HuH-7.5 (cell line): ENCODE measurements at places on chromosomes 13 and 19.
A peak's percentile ranks its signal among the peaks of the same experiment; 100 is the strongest.

GRCh38 chr19:41792513-41793413, 3.6 kb upstream of the CEACAM3 start:
- DNase-seq, result peak; percentile 40

GRCh38 chr13:21723807-21724505, 53.1 kb downstream of the FGF9 start:
- DNase-seq, result no peak

DNA sequence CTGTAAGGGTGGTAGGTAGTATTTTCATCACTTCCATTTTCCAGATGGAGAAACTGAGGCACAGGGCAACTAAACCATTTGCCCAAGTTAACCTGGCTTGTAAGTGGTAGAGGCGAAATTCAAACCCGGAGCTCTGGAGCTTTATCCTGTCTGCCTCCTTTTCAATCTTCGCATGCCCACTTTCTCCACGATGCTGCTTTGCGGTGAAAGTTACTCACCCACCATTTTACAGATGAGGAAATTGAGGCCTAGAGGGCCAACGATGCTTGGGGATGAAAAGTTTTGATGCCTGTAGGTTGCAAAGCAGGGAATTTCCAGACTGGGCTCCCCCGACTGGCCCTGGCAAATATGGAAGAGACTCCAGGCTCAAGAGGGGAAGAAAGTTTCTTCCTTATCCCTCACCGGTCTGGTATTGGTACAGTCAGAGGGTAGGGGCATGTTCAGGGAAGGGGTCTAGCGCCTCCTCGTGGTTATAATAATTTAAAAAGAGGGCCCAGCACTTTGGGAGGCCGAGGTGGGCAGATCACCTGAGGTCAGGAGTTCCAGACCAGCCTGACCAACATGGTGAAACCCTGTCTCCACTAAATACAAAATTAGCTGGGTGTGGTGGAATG, 1.9 kb upstream of the SH2D3A start:
- peak; percentile 51 for DNase-seq

GRCh38 chr13:100115693-100116254, 26.9 kb downstream of the PCCA start:
- no peak for DNase-seq

DNA sequence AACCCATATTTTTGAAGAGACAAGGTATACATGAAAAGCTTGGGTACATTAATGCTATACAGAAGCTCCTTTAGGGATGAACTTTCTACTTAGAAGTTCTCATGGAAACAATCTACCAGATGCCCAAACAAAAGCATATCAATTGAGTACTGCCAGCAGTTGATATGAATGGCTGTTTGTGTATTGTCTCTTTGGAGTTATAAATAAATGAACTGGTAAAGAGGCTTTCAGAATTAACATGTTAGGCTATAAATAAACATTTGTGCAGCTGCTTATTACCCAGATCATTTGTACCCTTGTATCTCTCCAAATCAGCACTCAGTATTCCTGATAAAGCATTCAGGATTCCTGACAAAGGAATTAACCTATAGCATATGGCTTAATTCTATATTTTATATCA, 418.9 kb downstream of the FGF14 start:
- no peak for DNase-seq

DNA sequence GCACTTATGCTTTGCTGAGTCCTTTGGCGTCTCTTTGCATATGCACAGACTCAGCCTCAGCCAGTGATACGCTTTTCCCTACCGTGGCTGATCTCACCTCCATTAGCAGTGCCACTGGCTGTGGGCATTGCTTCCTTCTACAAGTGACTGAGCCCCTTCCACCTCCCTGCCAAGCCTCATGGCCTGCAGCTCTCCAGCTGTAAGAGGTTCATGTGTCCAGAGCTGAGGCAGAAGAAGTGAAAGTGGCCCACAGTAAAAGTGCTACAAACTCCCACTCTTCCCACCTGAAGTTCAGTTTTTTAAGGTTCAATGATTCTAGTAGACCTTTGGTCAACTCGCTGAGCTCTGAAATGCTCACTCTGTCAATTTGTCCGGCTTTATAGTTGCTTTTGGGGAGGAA, 44.7 kb downstream of the SMARCA4 start:
- DNase-seq, result no peak

- DNase-seq, result no peak
Measured at GRCh38 chr13:110590577-110590976, 24.8 kb upstream of the NAXD start.

GRCh38 chr13:37995092-37995491, 125.5 kb upstream of the TRPC4 start:
- DNase-seq, result no peak

DNA sequence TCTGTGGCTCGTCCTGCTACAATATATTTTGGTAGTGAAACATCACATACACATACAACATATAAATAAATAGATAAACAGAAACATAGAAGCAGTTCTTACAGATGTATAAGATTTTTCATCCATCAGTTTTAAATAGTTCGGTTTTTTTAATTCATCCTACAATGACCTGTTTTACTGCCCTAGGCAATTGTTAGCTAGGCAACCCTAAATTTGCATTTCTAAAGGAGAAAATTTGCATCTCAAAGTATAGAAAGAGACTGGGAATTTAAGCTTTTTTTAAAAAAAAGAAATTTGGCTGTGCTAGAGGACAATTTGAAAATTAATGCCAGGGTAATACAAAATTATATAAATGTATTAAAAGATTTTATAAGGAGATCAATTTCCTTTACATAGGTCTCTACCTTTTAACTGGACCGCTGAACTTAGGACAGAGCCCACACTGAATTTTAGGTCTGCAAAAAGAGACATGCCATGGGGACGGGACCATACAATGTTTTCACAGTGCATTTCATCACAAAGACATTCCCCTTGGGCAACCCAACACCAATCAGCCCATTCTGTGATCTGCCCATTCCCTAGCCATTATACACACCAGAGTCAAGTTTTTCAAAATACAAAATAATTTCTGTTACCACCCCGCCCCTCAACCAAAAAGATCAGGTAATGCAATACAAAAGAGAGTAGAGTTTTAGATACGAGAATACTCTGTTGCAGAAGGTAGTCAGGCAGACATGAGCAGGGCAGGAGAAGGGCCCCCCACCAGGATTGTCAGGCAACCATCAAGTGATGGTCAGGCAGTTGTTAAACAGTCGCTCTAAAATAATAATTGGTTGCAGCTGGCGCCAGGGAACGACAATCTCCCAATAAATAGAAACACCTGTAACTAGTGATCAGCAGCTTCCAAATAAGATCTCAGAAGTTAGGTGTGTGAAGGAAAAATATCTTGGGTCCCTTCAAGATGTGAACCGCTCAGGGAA, 299.7 kb upstream of the SGCG start:
- DNase-seq, result no peak

DNA sequence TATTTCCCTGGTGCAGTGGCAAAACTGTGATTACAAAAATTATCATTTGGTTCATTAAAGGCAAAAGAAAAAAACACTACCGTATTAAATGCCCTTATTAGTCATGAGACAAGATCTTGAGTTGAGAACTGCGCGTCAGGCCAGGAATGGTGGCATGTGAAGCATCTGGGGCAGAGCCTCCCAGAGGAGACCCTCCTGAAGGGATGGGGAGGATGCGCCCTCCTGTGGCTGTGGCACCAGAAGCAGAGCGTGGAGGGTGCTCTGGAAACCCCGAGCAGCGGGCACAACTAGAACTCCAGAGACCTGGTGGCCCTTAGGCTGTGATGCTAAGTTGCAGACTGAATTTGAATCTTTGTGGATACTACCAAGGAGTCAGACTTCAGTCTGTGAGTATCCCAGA, 11.5 kb downstream of the CUL4A start:
- peak; percentile 15 for DNase-seq

- no peak for DNase-seq
Measured at GRCh38 chr19:2275588-2276428, 6.2 kb downstream of the PEAK3 start.

GRCh38 chr13:37148501-37148900, 43.0 kb upstream of the CSNK1A1L start:
- DNase-seq, result no peak

- DNase-seq, result no peak
Measured at GRCh38 chr13:87459419-87459818, 211.8 kb upstream of the SLITRK5 start.

- DNase-seq, result no peak
Measured at GRCh38 chr19:47005164-47005641, 14.4 kb upstream of the NPAS1 start.

DNA sequence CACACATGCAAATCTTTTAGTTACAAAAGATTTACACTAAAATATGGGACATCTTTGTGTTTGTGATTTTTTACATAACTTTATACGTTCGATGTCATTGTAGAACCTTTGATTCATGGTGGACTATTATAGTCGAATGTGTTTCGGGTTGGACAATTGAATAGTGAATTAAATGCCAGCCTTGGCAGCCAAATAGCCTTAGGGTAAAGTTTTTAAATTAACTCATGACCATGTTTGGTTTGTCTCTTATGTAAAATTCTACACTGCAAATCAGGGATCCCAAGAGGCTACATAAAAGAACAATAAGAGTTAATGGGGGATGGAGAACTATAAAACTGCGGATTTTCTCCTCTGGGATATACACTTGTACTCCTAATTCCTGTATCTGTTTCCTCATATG, 1735.6 kb upstream of the SPRY2 start:
- DNase-seq, result no peak

- peak; percentile 49 for DNase-seq
Measured at GRCh38 chr13:45047394-45048310, 58.3 kb downstream of the GPALPP1 start.

DNA sequence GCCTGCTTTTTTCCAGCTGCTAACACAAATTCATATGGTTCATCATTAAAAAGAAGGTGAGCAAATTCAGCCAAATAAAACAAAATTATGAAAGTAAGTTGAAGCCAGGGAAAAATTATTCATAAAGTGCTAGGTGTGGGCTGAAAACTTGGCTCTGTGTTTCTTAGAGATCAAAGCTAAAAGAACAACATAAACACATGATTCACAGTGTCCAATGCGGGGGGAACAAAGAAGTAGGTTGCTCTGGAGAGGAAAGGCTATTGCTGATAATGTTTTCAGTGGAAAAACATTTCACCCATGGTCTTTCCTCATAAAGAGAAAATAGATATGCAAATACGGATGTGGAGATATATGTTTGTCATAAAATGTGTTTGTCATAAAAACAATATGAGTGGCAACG, 1691.5 kb upstream of the SLC10A2 start:
- DNase-seq, result no peak

- DNase-seq, result no peak
Measured at GRCh38 chr19:411723-412355, 2.9 kb upstream of the C2CD4C start.

GRCh38 chr13:105679838-105680237, 855.6 kb downstream of the EFNB2 start:
- DNase-seq, result no peak

DNA sequence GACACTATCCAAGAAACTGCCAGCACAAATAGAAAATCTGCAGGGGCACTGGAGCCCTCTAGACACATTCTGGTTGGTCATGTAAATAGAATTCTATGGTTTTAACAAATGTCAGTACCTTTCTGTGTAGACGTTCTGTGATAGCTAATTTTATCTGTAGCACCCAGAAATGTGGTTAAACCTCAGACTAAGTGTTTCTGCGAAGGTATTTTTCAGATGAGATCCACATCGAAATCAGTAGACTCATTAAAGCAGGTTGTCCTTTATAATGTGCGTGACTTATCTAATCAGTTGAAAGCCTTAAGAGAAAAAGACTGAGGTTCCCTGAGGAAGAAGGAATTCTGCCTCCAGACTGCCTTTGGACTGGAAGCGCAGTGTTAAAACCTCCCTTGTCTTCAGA, 922.9 kb downstream of the EFNB2 start:
- DNase-seq, result no peak

DNA sequence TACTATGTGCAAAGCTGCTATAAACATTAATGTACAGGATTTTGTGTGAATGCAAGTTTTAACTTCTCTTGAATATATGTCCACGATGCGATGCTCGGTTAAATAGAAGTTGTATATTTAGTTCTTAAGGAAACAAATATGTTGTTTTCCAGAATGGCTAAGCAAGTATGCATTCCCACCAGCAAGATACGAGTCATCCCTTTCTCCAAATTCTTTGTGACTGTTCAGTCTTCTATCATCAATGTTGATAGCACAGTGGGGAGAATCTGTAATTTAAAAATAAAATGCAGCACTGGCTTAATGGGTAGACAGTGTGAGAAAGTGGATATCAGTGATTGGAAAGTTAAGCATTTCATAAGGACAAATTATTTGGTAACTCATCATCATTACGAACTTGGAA, 1340.8 kb downstream of the PCDH9 start:
- DNase-seq, result no peak

GRCh38 chr13:106473154-106473553, 62.3 kb downstream of the EFNB2 start:
- no peak for DNase-seq

- DNase-seq, result no peak
Measured at GRCh38 chr13:49877629-49878218, 58.4 kb downstream of the SPRYD7 start.

GRCh38 chr13:90375851-90376250, 971.6 kb upstream of the MIR17HG start:
- no peak for DNase-seq

DNA sequence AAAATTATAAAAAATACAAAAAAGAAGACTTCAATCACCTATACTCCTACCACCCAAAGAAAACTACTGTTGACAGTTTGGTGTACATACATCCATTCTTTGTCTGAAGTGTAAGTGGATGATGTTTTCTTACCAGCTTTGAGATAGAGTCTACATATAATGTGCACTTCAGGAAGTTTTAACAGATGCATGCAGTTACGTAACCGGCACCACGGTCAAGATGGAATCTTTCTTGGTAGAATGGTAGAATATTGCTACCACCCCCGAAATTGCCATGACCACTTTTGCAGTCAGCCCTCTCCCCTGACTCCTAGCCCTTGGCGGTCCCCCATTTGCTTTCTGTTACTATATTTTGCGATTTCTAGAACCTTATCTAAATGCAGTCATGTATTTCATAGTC, 1.4 kb downstream of the CUL4A start:
- no peak for DNase-seq

GRCh38 chr19:19059018-19059836, 4.6 kb upstream of the SLC25A42 start:
- DNase-seq, result no peak

GRCh38 chr19:10830370-10830769, 5.6 kb downstream of the TMED1 start:
- DNase-seq, result no peak

- DNase-seq, result no peak
Measured at GRCh38 chr19:610801-611480, 21.3 kb downstream of the HCN2 start.

GRCh38 chr13:47067306-47067705, 170.5 kb upstream of the HTR2A start:
- DNase-seq, result no peak

GRCh38 chr13:54004026-54004699, 975.5 kb downstream of the OLFM4 start:
- DNase-seq, result no peak
